ENCODE measurements at places on chromosomes 4 and X.

DNA sequence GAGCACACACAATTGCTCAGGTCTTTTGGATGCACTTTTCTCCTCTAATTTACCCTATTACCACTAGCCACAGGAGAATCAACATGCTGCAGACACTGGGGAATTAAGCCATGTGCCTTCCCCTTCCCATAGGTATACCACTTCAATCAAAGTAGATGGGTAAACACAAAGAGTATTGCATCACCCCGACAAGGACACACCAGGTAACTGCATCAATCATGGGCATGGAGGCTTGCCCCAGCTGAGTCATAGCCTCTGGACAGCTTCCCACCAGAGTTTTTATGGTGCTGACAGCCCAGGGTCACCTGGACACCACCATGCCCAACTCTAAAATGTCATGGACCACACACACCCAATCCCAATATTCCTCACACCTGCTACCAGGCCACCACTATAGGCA is 197.2 kb upstream of the AR start:
- DNase-seq: no peak

DNA sequence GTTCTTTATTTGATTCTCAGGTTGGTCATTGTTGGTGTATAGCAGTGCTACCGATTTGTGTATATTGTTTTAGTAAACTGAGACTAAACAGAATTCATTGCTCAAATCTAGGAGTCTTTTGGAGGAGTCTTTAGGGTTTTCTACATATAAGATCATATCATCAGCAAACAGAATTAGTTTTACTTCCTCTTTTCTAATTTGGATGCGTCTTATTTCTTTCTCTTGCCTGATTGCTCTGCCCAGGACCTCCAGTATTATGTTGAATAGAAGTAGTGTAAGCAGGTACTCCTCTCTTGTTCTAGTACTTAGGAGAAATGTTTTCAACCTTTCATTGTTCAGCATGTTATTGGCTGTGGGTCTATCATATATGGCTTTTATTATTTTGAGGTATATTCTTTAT is 92.6 kb downstream of the IQCM start:
- DNase-seq: no peak

DNA sequence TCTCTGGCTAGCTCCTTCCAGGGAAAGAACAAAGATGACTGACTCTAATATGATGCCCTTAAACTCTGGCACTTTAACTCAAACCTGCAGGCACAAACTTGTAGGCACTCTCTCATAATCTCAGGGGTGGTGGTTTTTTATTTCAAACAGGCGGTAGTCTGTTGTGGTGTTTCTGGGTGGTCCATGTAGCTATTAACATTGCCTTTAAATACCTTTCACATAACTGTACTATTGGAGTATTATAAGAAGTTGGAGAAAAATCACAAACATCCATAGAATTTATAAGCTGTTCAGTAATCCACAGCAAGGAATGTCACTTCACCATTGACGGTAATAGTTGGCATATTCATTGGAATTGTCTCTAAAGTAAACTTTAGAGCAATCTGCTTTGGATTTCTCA is 204.2 kb upstream of the PDE5A start:
- no peak for DNase-seq

DNA sequence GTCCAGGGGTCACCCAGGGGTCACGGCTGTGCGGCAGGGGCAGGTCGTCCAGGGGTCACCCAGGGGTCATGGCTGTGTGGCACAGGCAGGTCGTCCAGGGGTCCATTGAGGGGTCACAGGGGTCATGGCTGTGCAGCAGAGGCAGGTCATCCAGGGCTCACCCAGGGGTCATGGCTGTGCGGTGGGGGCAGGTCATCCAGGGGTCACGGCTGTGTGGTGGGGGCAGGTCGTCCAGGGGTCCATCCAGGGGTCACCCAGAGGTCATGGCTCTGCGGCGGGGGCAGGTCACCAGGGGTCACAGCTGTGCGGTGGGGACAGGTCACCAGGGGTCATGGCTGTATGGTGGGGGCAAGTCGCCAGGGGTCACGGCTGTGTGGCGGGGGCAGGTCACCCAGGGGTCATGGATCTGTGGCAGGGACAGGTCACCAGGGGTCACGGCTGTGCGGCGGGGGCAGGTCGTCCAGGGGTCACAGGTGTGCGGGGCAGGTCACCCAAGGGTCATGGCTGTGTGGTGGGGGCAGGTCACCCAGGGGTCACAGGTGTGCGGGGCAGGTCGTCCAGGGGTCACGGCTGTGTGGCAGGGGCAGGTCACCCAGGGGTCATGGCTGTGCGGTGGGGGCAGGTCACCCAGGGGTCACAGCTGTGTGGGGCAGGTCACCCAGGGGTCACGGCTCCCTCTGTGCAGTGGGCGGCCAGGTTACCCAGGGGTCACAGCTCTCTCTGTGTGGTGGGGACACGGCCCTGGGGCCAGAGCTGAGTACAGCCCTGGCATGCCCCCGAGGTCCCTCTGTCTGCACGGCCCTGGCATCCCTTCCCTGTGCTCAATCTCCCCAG is 16.0 kb downstream of the ATP5ME start:
- DNase-seq: no peak

GRCh38 chr4:136818811-136819330 is 713.4 kb downstream of the PCDH18 start:
- DNase-seq: no peak

DNA sequence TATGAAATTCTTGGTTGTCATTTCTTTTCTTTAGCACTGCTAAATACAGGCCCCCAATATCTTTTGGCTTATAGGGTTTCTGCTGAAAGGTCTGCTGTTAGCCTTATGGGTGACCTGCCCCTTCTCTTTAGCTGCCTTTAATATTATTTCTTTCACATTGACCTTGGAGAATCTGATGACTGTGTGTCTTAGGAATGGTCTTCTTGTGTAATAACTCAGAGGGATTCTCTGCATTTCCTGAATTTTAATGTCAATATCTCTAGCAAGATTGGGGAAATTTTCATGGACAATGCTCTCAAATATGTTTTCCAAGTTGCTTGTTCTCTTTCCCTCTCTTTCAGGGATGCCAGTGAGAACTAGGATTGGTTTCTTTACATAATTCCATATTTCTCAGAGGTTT is 292.4 kb downstream of the SLC7A11 start:
- DNase-seq: no peak
